Renal cortex interstitium (tissue), 15 donors: ENCODE measurements at places on chromosomes 1 and 21. TPM values are rescaled to one million over a fixed set of nuclear protein-coding genes. Genes with fewer than 3 reads are reported as not detected.

- no peak for DNase-seq
Observed at GRCh38 chr1:183635099-183635605, 431 bp downstream of the ARPC5 start.

- DNase-seq, result no peak
Observed at GRCh38 chr1:230230273-230230672, 163.2 kb downstream of the GALNT2 start.

DNA sequence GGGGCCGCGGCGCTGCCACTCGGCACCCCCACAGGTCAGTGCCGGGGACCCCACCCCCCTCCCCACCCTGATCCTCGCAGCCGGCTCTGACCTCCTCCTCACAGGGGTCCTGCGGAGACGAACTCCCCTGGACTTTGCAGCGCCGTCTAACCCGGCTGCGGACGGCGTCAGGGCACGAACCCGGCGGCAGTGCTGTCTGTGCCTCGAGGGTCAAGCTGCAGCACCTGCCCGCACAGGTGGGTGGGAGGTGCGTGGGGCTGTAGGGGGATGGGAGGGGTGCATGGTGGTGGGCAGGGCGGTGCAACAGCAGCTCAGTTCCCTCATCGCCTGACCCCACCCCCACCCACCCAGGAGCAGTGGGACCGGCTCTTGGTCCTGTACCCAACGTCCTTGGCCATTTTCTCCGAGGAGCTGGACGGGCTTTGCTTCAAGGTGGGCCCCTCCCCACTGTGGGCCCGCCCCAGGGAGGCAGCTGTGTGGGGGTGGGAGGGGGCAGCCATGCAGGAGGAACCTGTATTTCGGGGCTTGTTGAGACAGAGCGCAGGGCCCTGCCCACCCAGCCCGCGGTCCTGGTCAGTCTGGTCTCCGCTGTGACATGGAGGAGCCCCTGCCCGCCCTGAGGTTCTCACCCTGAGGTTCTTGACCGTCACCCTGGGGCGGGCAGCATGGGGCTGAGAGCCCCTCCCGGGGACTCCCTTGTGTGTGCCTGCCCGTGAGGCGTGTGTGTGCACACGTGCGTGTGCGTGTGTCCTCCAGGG, 4.9 kb downstream of the PLEKHN1 start:
- DNase-seq, result no peak

DNA sequence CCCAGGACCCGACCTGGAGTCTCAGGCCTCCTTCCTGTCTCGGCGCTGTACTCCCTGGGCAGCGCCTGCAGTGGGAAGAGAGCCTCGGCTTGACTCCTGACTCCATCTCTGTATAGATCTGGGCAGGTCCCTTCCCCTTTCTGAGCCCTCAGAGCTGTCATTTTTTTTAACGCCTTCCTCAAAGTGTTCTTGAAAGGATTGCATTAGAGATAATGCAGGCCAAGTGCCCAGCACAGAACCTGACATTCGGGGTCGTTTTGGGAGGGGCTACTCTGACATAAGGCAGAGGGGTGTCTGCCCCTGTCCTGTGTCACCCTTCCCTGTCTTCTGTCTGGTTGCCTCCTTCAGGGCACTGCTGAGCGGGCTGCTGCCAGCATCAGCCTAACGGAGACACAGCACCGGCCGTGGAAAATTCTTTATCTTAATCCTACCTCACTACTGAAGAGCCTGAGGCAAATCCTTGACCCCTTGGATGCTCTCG, 271.6 kb downstream of the TRABD2B start:
- DNase-seq, result no peak

- no peak for DNase-seq
Observed at GRCh38 chr1:219422811-219423598, 189.9 kb downstream of the ZC3H11B start.

DNA sequence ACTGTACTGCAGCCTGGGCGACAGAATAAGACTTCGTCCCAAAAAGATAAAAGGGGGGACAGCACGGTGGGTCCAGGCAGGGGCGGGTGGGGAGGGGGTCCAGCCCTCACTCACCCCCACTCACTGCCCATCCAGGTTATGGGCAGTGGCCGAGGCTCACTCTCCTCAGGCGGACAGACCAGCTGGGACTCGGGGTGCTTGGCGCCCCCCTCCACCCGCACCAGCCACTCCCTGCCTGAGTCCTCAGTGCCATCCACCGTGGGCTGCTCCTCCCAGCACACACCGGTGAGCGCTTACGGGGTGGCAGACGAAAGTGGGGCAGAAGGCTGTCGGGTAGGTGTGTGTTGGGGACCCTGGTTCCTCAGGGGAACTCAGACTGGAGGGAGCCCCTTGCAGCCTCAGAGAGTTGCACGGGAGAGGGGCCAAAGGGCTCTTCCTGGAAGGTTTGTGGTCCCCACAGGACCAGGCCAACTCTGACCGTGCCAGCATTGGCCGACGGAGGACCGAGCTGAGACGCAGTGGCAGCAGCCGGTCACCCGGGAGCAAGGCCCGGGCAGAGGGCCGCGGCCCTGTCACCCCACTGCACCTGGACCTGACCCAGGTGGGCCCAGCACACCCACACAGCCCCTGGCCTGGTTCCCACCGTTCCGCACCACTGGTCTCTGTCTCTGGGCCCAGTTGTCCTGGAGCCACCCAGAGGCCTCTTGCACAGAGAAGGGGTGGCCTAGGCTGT, 6.6 kb downstream of the PLEKHN1 start:
- DNase-seq, result no peak

DNA sequence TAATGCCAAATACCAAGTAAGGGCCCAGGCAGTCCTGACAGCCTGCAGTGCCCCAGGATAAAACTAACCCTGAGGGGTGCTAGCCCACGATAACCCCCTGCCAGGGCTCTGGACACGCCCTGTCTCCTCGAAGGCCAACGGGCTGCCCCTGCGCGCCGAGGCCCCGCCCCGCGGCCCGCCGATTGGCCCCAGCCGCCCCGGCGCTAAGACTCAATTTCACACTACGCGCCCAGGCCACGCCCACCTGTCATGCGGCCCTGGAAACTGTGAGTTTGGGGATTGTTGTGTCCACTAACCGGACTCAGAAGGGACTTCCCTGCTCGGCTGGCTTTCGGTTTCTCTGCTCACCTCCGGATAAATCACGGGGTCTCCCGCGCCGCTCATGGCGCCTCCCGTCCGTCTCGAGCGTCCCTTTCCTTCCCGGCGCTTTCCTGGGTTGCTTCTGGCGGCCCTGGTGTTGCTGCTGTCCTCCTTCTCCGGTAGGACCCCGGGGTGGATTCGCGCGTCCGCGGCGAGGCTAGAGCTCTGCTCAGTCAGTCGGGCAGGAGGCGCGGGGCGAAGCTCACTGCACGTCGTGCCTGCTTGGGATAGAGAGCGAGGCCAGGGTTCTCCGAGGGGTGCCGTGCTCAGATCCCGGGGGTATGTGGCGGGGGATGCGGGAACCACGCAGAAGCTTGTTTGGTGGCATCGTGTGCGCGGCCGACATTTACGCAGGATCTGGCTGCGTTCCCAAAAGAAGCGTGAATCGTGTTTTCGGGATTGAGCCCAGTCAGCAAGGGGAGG, at the start of gene CR1L:
CR1L (plus strand) TSS at position 282 of the 783 bp plus-strand sequence; CDS start at position 383, 101 bp downstream.
- DNase-seq, result peak; percentile 69

DNA sequence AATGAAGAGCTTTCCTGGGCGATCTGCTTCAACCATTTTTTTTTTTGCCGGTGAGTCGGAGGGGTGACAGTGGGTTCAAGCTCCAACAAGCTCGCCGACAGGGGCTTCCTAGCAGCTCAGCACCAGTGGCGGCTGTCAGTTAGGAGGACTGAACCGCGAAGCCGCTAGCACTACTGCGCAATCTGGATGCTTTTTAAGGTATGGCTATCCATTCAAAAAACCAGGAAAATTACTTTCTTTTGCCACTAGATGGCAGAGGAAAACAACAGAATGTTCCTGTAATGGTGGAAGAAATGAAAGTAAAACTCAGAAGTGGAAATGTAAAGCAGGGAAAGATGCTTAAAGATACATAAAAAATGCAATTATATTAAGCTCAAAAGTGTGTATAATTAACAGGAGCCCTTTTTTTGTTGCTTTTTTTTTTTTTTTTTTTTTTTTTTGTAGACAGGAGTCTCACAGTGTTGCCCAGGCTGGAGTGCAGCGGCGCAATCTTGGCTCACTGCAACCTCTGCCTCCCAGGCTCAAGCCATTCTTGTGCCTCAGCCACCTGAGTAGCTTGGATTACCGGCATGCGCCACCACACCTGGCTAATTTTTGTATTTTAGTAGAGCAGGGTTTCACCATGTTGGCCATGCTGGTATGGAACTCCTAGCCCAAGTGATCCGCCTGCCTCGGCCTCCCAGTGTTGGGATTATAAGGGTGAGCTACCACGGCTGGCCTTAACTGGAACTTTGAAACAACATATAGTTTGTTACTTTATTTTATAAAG, 8.5 kb downstream of the KYAT3 start:
- DNase-seq, result no peak

GRCh38 chr1:1080951-1081310, 6.8 kb upstream of the RNF223 start:
- no peak for DNase-seq

- no peak for DNase-seq
Observed at GRCh38 chr1:190436615-190437014, 41.0 kb downstream of the BRINP3 start.

GRCh38 chr21:25036775-25037174, 570.5 kb downstream of the MRPL39 start:
- no peak for DNase-seq

- no peak for DNase-seq
Observed at GRCh38 chr1:118488787-118489186, 303.8 kb upstream of the SPAG17 start.

GRCh38 chr1:184545601-184546000, 158.8 kb downstream of the C1orf21 start:
- DNase-seq, result no peak

GRCh38 chr1:167645140-167645541, 15.1 kb downstream of the RCSD1 start:
- no peak for DNase-seq

- no peak for DNase-seq
Observed at GRCh38 chr1:58573705-58574591, 3.1 kb downstream of the TACSTD2 start.

- no peak for DNase-seq
Observed at GRCh38 chr1:216332462-216332861, 90.8 kb downstream of the USH2A start.

SPRR2A gene
- polyA plus RNA-seq, result not detected

FMN2 gene
- polyA plus RNA-seq, result 7.4 TPM

BEST4 gene
- 0.65 TPM for polyA plus RNA-seq

RABIF gene
- polyA plus RNA-seq, result 11.1 TPM

ST6GALNAC3 gene
- 63.8 TPM for polyA plus RNA-seq

ANKRD35 gene
- polyA plus RNA-seq, result 2.1 TPM

CR1 gene
- 15.4 TPM for polyA plus RNA-seq

SAMD11 gene
- polyA plus RNA-seq, result 87.0 TPM

PLPPR4 gene
- polyA plus RNA-seq, result 2.1 TPM
